Airway epithelial cell (primary cell): ENCODE measurements at places on chromosomes 4 and X. TPM values are rescaled to one million over a fixed set of nuclear protein-coding genes. Genes with fewer than 3 reads are reported as not detected.

NRK gene
- total RNA-seq = 0.35 and 1.6 TPM in 2 replicates

VMA21 gene
- 29.9 and 41.0 TPM in 2 replicates for total RNA-seq

FGB gene
- total RNA-seq = not detected in 2 replicates

ETDB gene
- total RNA-seq = not detected in 2 replicates

BEND4 gene
- not detected in 2 replicates for total RNA-seq

HMGB3 gene
- 75.5 and 172 TPM in 2 replicates for total RNA-seq

GUCY2F gene
- total RNA-seq = not detected in 2 replicates

SLC39A8 gene
- total RNA-seq = 16.2 and 20.9 TPM in 2 replicates

TEC gene
- 0.35 and 0.51 TPM in 2 replicates for total RNA-seq

MAGEC3 gene
- not detected in 2 replicates for total RNA-seq

TRPC3 gene
- 0.07 TPM in 1 of 2 replicates, not detected in the other for total RNA-seq

H2BW2 gene
- not detected in 2 replicates for total RNA-seq

ASB5 gene
- total RNA-seq = not detected in 2 replicates

TKTL2 gene
- total RNA-seq = not detected in 2 replicates

RRH gene
- total RNA-seq = not detected in 2 replicates

F8A3 gene
- total RNA-seq = 0.33 and 5.3 TPM in 2 replicates

ANKRD50 gene
- total RNA-seq = 8.8 and 11.0 TPM in 2 replicates

MGARP gene
- total RNA-seq = 0.37 and 0.49 TPM in 2 replicates
